ENCODE measurements at places on chromosomes 3 and 15.

GRCh38 chr15:75178171-75178937 lies 23.3 kb upstream of the C15orf39 start:
- no peak for DNase-seq

DNA sequence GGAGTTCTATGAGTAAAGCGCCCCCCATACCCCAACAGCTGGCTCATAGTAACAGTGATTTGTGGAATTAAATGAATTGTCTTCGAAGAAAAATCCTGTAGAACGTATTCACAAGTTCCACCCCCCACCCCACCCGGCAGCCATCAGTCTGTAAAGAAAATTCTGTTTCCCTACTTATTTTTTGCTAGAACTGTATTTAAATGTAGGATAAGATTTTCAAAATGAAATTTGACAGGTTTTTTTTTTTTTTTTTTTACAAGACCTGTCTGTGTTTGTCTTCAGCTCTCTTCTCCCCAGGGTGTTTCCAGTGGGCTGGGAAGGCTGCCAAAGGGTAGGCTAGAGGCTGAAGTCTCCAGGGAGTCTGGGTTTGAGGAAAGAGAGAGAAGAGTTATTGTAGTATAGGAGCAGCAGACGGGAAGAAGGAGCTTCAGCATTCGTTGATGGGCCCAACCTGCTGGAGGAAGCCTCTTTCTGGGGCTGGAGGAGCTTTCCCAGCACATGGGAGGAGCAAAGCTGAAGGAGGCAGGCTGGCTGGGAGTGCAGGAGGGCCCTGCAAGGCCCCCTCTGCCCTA lies 130.6 kb upstream of the SEMA6D start:
- no peak for DNase-seq

- DNase-seq, result no peak
Observed at GRCh38 chr3:126117212-126117611, 33.3 kb upstream of the SLC41A3 start.

DNA sequence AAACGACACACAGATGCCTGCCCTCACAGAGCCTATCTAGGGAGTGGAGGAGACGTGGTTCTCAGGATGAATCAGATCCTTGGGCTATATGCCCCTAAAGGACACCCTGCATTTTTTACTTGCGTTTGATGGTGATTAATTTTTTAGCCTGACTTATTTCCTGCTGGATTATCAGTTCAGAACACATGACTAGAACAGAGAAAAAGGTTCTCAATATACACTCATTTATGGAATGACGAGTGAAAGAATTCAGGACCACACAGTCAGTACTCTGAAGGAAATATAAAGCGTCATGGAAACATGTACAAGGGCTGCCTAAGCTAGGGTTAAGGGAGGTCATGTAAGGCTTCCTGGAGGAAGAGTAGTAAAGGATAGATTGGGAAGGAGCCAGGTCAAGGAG lies 121.8 kb downstream of the SSR3 start:
- DNase-seq, result no peak
